Ovary (tissue), 10 donors: ENCODE measurements at places on chromosomes 1 and 21. TPM values are rescaled to one million over a fixed set of nuclear protein-coding genes. Genes with fewer than 3 reads are reported as not detected.

TNFRSF18 gene
- total RNA-seq: 1.4 TPM

KIAA0040 gene
- 5.2 TPM for total RNA-seq

DNA sequence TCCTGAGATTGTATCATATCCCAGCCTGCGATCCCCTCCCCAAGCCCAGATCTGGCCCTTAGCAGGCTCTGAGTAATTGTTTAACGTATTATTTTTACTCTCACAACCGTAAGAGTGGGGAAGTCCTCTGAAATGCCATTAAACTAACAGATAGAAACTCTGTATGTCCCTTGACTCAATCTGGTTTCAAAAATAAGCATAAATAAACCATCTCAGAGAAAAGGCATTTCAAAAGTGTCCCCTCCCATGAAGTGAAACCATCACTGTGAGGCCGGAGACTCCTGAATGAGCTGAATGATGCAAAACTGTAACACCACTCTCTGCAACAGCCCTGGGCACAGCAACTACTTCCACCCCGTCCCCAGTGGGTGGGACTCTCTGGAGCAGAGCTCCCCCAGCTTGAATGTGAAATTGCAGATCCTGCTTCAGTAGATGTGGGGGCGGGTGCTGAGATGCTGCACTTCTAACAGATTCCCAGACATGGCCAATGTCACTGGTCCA lies 104.1 kb downstream of the SYF2 start:
- no peak for DNase-seq
- H3K36me3 ChIP-seq: no peaks in the 10 kb centered on the region
- H3K27ac ChIP-seq: no peak overlapping the region

DNA sequence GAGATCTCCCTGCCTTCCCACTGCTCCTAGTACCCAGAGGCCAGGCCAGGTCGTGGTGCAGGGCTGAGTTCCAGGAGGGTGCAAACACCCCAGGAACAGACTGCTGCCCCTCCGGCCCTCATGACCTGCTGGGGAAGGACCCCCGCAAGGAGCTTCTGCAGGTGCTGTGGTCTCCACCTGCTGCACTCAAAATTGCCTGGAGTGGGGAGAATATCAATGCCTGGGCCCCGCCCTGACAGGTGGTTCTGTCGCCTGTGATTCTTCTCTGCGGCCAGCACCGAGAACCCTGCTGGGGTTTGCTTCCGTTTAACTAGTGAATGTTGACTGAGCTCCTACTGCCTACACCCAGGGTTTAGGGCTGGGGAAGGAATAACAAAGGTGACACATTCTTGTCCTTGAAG lies 2.1 kb upstream of the TFF3 start:
- H3K4me3 ChIP-seq: no peak overlapping the region
- no peak overlapping the region for H3K27ac ChIP-seq
- no peak for DNase-seq

DNA sequence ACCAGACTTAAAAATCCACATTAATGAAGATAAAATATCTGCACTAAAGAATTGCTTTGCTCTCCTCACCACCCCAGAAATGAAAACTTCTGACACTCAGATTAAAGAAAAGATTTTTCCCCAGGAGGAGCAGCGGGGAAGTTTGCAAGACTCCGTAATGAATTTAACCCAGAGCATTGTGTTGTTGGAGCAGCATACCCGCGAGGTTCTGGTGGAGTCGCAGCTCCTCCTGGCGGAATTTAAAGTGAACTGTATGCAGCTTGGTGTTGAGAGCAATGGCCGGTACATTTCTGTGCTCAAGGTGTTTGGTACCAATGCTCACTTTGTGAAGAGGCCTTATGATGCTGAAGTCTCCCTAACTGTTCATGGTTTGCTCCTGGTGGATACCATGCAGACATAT lies 46.4 kb downstream of the VPS13D start:
- no peaks in the 10 kb centered on the region for H3K36me3 ChIP-seq
- no peaks in the 10 kb centered on the region for H3K27me3 ChIP-seq
- no peak overlapping the region for H3K4me3 ChIP-seq
- DNase-seq: no peak
- H3K27ac ChIP-seq: no peak overlapping the region

- no peak overlapping the region for H3K4me3 ChIP-seq
- DNase-seq: no peak
- H3K27ac ChIP-seq: no peak overlapping the region
- H3K27me3 ChIP-seq: no peaks in the 10 kb centered on the region
Observed at GRCh38 chr1:116495535-116495934, 75.3 kb downstream of the CD58 start.
